NCI-H187 treated with DMSO at 0.1 percent for 48 hours (cell line): ENCODE measurements at places on chromosomes 1 and 21.

DNA sequence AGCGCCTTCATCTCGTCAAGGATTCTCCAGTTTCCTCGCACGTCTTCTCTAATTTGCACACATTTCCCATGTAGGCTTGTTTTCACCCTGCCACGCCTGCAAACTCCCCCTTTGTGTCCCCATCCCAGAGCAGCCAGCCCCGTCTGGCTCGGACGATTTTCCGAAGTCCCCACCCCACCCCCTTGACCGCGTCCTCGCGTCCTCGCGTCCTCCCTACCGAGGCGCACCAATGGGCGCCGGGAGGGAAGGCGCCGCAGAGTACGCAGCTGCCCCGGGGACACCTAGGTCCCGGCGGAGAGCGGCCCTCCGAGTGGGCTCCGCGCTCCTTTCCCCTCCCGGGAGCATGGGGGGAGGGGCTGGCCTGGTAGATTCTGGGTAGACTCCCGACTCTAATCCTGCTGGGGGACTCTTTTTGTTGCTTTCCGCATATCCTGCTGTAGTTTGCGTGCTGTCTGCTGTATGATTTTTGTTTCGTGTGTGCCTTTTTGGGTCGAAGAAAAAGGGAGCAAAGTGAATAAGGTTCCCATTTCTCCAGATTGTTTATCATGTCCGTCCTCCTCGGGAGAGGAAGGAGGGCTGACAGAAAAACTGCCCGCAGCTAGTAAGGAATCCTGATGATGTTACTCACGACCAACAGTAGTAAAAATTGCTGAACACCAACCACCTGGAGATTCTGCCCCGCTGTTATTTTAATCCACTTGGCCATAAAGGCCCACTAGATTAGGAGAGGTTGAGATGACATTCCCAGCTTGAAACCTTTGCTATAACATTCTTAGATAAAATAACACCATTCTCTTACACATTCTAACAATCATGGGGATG, 1.5 kb downstream of the CACHD1 start:
- no peak for DNase-seq

DNA sequence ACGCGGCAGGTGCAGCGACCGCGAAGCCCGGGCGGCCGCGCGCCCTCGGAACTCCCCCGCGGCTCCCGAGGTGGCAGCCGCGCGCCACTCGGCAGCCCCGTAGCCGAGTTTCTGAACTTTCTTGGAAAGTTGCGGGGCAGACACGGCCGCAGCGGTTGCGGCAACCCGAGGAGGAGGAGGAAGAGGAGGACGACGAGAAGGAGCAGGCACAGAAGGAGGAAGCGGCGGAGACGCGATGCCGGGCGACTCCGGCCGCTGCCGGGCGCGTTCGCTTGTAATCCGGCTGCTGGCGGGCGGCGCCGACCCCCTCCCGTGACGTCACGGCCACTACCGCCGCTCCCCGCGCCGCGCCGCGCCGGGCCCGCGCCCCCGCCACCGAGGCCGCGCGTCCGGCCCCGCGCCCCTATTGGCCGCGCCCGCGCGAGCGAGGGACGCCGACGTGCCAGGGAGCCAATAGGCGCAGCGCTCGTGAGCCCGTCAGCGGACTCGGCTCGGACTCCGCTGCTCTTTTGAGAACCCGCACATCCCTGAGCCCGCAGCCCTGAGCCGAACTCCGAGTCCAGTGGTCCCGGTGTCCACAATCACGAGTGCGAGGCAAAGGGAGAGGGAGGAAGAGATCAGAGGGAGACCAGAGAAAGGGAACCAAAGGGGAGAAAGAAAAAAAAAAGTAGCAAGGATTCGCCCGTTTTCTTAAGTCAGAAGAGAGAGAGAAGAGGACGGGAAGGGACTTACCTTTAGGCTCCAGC, 736 bp upstream of the BARHL2 start:
- DNase-seq: no peak

DNA sequence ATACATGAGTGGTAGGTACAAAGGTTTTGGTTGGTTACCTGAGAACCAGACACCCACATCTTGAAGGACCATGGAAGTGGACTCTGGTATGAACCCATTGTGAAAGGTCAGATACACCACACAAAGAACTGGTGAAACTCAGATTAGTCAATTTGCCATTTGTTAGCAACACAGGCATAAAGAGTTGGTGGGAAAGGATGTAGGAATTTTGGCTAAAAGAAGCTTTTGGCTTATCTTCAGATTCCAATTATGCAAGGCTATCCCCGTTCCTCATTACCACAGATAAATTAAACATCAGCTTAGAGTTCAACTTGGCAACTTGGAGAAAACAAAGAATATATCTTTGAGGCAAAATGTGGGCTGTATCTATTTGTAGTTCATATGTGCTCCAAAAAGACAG, 87.0 kb upstream of the IRF2BP2 start:
- DNase-seq: no peak

DNA sequence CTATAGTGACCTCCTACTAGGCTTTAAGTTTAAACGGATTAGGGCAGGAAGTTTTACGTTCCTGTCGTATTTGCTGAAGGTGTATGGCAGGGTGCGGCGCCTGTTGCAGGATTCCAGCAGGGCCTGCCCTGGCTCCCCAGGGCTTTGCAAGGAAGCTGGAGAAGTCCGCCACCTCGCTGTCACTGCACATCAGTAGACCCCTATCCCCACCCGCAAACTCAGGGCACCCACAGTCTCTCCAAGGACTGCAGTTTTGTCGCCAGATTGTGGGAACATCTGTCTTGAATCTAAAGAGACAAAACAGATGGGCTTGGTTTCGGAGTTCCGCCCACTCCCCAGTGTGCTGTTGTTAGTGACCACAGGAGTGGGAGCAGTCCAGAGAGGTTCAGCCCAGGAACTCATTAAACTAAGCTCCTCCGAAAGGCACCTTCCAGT, 110.8 kb downstream of the CDC7 start:
- no peak for DNase-seq

DNA sequence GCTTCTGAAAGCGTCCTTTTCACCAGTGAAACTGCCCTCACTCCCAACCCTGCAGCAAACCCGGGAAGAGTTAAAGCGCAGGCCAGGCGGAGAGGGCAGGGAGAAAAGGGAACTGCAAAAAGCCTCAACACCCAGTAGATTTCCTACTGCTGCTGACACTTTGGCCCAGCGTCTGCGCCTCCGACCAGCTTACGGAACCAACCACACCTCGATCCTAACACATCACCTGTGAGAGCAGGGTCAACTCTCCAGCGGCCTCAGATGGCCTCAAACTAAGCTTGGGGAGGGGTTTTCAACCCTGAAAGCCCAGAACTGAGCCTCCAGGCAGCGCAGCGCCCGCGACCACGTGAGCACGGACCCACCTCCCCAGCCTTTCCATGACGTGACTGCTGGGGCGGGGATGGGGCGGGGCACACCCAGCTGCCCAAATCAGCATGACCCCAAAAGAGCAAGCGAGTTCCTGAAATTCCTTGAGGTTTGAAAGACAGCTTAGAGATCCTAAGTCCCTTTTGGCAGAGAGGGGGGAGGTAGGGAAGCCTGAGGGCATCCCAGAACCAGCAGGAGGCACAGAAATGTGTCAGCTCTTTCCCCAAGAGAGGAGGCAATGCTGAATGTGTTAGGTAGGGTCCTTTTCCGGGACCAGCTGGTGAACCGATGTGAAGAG, 59.1 kb downstream of the ITPKB start:
- DNase-seq: no peak

DNA sequence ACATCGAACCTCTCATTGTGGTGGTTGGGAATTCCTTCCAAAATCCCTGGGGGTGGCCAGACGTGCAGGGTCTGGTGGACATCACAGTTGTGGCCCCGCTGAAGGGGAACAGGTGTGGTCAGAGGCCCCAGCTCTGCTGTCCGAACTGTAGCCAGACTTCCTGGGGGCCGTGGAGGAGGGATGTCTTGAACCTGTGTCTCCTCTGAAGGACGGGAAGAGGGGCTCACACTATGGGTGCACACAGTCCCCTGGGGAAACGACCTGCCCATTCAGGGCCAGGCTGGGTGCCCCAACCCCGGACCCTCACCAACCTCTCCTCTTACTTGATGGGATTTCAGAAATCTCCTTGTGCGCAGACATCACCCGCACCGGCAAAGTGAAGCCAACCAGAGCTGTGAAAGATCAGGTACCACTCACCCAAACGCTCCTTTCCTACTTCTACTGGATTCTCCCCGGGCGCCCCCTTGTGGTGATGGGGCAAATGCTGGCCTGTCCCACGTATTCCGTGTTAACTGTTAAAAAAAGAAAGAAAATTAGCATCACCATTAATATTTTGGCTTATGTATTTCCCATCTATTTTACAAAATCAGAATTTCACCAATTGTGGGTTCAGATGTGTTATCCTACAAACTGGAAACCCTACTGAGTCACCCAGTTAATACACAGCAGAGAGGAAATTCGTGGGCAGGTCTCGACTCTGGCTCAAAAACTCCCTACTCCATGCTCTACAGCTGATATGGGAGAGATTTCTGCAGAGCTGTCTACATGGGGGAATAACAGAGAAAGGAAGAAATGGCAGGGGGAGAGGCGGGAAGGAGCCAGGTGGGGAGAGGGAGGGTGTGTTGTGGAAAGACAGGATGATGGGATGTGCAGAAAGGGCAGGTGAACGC, 28.1 kb downstream of the PADI4 start:
- DNase-seq: no peak

GRCh38 chr1:160077486-160077885, 3.9 kb upstream of the KCNJ9 start:
- DNase-seq: no peak

DNA sequence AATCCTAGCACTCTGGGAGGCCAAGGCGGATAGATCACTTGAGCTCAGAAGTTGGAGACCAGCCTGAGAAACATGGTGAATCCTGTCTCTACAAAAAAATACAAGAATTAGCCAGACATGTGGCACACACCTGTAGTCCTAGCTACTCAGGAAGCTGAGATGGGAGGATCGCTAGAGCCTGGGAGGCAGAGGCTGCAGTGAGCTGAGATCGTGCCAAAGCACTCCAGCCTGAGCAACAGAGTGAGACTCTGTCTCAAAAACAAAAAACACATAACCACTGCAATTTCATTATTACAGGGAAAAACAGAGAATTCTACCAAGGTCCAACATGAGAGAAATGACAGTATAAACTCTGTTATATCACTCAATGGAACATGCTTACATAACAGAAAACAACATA, 4.4 kb upstream of the TOMM20 start:
- DNase-seq: no peak

GRCh38 chr1:44988531-44989156, 2.2 kb upstream of the EIF2B3 start:
- no peak for DNase-seq

GRCh38 chr1:197937892-197938291, 20.7 kb downstream of the LHX9 start:
- no peak for DNase-seq

- peak; percentile 92 for DNase-seq
Measured at GRCh38 chr1:19353596-19353995, 41.5 kb downstream of the SLC66A1 start.

GRCh38 chr1:162930532-162930931, 69.6 kb upstream of the CCDC190 start:
- no peak for DNase-seq

GRCh38 chr1:68332041-68332440, 99.7 kb upstream of the WLS start:
- no peak for DNase-seq

DNA sequence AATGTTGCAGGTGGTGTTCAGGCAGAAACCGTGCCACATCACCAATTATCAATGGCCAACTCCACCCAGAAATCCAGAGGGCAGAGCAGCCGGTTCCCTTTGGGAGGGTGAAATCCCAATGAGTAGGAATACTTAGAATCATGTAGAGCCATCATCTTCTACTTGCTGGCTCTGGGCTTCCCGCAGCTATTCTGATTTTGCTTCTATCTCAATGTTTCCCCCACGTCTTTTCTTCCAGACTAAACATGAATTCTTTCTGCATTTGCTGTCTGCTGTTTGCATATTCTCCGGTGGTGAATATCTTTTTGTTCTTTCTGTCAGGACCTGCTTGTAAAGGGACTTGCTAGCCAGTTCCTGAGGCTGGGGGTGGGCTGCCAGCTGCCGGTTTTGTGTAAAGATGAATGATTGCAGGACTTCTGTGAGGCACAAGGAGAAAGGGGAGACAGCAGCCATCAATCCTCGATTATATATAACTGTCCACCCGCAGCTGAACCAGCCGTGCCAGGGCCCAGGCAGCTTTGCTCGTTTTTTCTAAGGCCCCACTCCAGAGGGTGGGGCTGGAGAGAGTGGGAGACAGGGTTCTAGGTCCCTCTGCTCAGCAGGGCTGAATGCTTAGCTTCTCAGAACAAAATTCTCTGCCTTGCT, 33.2 kb downstream of the PRAMEF20 start:
- DNase-seq: no peak
